GM03348 (cell line): ENCODE measurements at places on chromosomes 1 and 21.

- no peak for DNase-seq
Measured at GRCh38 chr21:32713726-32714125, 14.1 kb downstream of the SYNJ1 start.

DNA sequence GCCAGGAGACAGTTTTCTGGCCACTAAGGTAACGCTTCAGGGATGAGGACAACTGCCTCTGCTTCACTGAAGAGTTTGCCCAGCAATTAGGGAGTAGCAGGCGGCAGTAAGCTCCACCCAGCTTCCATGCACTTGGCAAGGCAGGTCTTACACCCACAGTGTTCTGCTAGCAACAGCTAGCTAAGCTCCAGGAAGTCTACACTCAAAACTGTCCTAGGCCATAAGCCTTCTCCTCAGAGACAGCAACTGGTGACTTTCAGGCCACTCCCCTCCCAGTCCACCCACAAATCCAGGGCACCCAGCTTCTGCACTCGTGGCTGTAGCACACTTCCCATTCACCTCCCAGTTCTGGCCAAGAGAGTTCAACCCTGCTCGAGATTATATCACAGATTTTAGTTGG lies 47.3 kb downstream of the KMO start:
- no peak for DNase-seq

DNA sequence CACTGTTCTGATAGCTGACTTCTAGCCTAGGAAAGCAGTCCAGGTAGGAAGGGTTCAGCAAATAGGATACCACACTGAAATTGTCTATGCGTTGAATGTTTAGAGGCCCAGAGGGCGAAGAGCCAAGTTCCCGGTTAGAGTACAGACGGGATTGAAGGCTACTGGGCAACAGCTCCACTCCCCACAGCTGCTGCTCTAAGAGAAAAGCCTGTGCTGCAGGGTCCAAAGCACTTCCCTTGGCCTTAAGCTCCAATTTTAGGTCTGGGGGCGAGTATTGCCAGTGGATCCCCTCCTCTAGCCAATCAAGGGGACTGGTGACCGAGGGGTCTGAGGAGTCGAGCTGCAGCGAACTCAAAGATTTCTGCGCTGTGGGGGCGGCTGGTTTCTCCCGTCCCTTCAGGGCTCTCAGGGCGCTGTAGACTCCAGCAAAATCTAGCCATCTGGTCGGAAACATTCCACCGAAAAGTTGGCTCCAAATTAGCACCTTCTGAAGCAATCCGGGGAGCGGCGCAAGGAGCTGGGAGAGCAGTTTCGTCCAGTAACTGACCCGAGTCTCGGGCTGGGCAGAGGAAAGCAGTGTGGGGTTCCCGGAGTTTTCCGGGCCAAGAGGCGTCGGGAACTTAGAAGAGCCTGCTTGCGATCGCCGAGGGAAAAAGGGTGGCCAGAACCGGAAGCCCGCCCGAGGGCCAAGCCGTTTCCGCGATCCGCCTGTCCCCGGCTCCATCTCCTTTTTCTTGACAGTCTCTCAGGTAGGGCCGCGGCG lies 748 bp downstream of the PPP1R15B start:
- peak; percentile 52 for DNase-seq

DNA sequence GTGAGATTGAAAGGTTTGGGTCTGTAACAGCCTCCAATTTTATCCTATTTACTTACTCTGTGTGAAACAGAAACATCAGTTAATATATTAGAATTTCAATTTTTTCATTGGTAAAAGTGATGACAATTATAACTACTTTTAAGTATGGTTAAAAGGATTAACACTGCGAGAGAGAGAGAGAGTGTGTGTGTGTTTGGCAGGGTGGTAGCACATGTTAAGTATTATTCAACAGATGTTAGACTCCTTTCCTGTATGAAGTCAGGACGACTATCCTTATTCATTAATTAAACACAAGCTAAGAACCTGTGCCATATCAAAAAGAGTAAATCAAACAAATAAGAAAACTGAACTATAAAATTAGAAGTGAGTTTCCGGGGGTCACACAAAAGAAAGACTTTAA lies 662.5 kb downstream of the PLPP3 start:
- no peak for DNase-seq

- no peak for DNase-seq
Measured at GRCh38 chr1:221310180-221310579, 430.9 kb downstream of the HLX start.
